Lower leg skin (tissue), 4 donors: ENCODE measurements at places on chromosomes 4 and X. TPM values are rescaled to one million over a fixed set of nuclear protein-coding genes. Genes with fewer than 3 reads are reported as not detected.

GRCh38 chr4:185352741-185353140 is 43.0 kb downstream of the LRP2BP start:
- no peak for DNase-seq

Gene TMEM47
- 18.8 TPM for total RNA-seq

- DNase-seq: no peak
These were observed 19.4 kb downstream of the AWAT2 start for GRCh38 chrX:70030301-70030767.

Gene LRIT3
- total RNA-seq: 0.21 TPM

GRCh38 chr4:87718217-87718835 is 68.2 kb downstream of the DMP1 start:
- no peak for DNase-seq

Gene USP51
- total RNA-seq: 0.08 TPM

GRCh38 chr4:183264614-183265013 is 55.5 kb downstream of the CLDN22 start:
- DNase-seq: no peak

Gene SLC7A11
- total RNA-seq: 1.2 TPM

DNA sequence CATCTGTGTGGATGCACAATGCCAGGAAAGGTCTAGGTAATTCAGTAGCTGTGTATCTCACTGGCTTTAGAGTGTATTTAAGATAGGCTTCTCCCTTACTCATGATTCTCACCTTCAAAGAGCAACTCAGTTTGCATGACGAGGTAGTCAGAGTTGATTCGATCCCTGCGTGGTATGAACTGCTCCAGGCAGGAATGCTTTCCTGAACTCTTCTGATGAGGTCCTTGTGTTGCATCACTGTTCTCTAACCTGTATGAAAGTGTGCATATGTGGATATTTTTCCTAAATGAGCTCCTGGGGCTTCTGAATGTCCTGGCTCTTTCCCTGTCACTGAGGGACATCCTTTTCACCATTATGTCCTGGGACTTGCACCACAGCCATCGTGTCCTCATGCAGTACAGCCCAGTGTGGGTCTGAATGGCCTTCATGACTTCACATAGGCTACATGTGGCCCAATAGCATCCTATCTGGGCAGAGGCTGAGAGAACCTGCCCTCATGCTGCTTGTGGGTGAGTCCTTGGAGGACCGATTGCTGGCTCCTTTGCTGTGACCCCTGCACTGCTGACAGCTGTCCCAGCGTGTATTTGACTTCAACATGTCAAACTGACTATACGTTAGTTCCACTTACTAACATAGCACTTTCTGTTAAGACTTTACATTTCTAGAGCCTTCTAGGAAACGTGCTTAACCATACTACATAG is 65.3 kb upstream of the WDR1 start:
- DNase-seq: no peak

DNA sequence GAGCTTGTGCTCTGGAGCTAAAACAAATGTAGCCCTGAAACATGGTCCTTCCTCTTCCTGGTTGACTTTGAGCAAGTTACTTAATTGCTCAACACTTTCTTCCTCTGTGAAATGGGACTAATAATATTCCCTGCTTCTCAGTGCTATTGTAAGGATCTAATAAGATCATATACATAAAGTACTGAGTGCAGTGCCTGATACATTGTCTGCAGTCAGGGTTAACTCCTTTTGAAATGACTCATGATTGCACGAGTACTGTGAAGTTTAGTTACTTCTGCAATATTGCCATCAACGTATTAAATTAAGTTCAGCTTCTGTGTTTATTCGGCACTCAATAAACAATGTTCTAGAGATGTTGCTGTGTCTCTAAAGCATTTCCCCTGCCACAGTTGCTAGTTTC is 91.8 kb upstream of the HPRT1 start:
- DNase-seq: no peak

DNA sequence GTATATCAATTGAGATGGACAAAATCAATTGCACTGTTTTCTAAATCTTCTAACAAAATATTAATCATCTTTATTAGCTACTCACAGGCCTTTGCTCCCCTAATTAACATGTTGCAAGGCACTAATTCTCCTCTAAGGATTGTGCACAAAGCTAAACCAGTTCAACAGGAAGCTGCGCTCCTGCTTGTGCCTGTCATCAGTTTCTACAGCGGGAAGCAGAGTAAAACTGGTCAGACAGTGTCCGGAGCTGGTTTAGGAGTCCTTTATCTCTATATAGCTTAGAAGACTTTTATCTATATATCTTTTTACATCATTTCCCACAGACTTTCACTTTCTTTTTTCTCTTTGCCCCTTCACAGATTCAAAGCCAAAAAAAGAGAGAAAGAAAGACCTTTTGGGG is 79.1 kb downstream of the ELOVL6 start:
- DNase-seq: no peak

Gene PDHA2
- not detected for total RNA-seq

DNA sequence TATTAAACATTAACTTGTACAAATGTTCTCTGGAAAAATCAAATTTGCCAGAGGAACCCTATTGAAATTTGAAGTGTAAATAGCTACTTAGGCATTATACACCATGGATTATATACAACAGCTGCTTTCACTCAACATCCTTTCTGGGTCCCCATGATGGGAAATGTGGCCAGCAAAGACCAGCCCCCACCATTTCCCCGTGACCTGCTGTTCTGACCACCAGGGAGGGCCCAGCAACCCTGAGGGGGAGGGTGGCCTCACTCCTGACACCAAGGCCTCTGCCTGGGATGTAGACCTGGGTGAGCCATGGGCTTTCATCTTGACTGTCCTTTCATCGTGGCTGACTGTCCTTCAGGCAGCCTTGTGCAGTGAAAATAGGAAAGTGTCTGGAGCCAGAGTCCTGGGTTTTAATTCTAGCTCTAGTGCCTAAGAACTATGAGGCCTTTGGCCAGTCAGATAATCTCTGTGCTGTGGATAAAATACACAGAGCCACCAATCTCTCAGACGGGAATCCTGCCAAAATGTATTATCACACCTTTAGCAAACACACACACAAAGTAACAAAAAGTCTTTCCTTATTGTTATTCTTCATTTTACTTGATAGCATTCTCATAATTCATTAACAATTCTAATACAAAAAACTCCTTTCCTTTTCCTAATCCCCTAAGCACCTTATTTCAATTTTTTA is 45.1 kb downstream of the NR3C2 start:
- no peak for DNase-seq

Gene GPAT3
- total RNA-seq: 4.0 TPM

Gene TMA16
- total RNA-seq: 15.1 TPM

- peak; percentile 21 for DNase-seq
These were observed 69.7 kb downstream of the PDGFC start for GRCh38 chr4:156901871-156902270.

DNA sequence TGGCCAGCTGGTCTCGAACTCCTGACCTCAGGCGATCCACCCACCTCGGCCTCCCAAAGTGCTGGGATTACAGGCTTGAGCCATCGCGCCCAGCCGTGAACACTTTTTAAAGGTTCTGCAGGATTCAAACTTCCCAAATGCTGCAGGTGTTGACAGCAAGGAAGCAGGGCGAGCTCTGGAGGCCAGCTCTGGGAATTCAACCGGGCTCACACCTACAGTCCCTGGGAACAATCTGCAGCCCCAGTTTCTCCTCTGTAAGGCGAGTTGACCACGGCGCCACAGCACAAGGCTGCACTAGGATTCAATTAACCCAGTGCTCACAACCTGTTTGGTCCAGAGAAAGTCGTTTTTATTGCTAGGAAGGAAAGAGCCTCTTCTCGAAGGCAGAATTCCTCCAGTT is 1.6 kb downstream of the MTNR1A start:
- DNase-seq: no peak

Gene EOLA1
- 10.5 TPM for total RNA-seq

- DNase-seq: no peak
These were observed 120.1 kb downstream of the NHS start for GRCh38 chrX:17495052-17495451.

Gene MAB21L2
- not detected for total RNA-seq

- DNase-seq: no peak
These were observed 14.7 kb downstream of the FGFRL1 start for GRCh38 chr4:1026115-1026514.

GRCh38 chr4:187666697-187667494 is 328.7 kb upstream of the ZFP42 start:
- peak; percentile 32 for DNase-seq

GRCh38 chr4:133150486-133151340 is 1.6 kb downstream of the PCDH10 start:
- no peak for DNase-seq

Gene PCDH19
- total RNA-seq: 0.38 TPM

Gene MAGEE1
- 3.2 TPM for total RNA-seq

GRCh38 chr4:65437102-65437501 is 233.2 kb downstream of the EPHA5 start:
- DNase-seq: no peak

DNA sequence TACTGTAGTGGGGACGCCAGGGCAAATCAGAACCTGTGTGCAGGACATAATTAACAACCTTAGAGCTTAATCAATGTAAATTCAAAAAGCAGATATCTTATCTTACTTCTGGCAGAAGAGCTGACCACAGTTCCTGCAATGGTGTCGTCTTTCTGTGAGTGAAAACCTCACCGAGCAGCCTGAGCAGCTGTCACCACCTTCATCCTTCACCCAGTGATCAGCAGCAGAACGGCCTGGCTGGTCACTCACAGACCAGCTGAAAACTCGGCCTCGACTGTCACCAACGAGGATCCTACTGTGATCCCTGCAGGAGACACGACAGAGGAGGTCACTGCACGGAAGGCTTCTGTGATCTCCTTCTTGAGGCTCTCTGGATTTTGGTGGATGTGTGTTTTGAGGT is 94.2 kb downstream of the CDS1 start:
- DNase-seq: no peak

DNA sequence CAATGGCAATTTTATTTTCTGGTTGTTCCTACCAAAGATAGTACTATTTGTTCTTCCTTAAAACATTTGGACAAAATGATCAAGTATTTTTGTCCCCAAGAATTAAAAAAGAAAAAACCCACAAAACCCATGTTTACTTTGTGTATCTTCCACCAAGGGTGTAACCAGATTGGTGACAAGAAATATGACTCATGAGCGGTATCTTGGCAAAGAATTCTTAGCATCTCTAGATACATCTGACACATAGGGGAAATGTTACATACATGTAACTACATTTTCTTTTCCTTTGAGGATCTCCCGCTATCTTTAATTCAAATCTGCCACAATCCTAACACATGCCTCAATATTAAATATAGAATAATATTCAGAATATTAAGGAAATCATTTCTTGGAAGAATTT is 78.7 kb downstream of the WDFY3 start:
- no peak for DNase-seq

Gene PAGE4
- not detected for total RNA-seq

Gene JCHAIN
- total RNA-seq: 3.0 TPM

Gene AMBN
- not detected for total RNA-seq

Gene GC
- not detected for total RNA-seq

DNA sequence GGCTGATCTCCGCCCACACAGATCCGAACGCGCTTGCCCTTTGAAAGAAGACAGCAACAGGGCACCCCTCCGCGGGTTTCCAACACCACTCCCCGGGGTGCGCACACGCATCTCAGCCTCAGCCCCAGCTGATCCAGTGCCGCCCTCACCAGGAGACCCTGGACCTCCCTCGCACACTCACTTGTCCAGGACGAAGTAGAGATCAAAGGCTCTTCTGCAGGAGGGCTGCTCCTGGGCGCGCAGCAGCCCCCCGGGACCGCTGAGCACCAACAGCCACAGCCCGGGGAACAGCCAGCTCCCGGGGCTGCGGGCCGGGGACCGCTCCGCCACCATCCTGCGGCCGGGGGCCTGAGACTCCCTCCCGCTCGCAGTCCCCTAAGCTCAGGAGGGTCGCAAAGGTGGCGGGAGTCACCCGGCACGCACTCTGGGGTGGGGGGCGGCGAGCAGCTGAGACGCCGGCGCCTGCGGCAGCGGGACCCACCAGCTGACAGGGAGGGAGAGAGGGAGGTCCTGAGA is 743 bp downstream of the ANTXR2 start:
- DNase-seq: peak; percentile 91

Gene STARD8
- total RNA-seq: 1.6 TPM

Gene FAM149A
- 4.7 TPM for total RNA-seq

DNA sequence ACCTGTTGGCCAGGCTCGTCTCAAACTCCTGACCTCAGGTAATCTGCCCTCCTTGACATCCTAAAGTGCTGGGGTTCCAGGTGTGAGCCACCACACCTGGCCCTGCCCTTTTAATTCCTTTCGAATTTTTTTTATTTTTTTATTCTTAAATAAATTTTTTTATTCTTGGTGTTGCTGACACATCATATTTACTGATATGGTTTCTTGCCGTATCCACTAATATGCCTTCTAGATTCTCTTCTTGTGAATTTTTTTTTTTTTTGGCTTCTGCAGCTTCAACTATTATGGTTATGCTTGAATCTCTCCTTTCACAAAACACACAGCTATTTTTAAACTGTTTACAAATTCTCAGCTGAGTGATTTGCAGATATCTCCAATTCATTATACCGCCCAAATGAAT is 353.4 kb upstream of the ADGRL3 start:
- no peak for DNase-seq

DNA sequence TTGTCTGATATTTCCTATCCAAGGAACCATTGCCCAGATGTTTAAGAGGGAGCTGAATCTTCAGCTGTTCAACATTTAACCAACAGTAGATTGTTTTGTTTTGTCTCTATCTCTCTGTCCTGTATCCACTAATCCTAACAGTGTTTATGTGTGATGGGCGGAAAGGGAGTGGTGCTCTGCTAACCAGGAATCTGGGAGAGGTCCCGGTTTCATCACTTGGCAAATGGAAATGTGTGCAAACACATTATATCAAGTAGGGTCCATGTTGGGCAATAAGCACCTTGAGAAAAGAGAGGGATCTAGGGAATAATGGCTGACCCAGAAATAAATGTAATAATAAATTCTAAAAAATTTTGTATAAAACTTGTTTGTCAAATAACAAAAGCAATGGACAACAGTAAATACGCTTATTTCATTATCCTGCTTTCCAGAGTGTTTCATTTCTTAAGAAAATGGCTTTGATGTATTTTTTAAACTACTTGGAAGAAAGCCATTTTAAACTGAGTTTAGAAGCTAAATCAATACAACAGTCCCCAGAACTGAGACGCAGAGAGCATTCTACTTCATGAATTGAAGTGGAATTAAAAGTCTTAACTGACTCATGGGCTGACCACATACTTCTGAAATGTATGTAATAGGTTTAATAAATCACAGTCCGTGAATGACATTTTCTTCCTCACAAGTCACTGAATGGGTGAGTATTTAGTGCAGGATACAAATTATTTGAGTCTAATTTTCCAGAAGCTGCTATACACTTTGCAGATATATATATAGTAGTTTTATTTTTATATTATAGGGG is 55.8 kb downstream of the EMCN start:
- DNase-seq: no peak

Gene OCRL
- 13.2 TPM for total RNA-seq

GRCh38 chr4:158835226-158836001 is 66.6 kb downstream of the FNIP2 start:
- DNase-seq: no peak

GRCh38 chr4:128550060-128550459 is 259.4 kb upstream of the JADE1 start:
- no peak for DNase-seq

Gene CLNK
- total RNA-seq: 0.17 TPM

Gene PLXNB3
- 12.8 TPM for total RNA-seq

GRCh38 chrX:38871129-38872029 is 70.1 kb downstream of the MID1IP1 start:
- no peak for DNase-seq

- DNase-seq: peak; percentile 94
These were observed 1.3 kb downstream of the AFF1 start for GRCh38 chr4:86935853-86936733.
